Amygdala (tissue), 56 donors: ENCODE measurements at places on chromosomes 11 and 22.

GRCh38 chr22:25966448-25966913, 202.8 kb upstream of the SEZ6L start:
- no peak for DNase-seq

GRCh38 chr11:114073828-114074381, 14.4 kb downstream of the ZBTB16 start:
- no peak for DNase-seq

DNA sequence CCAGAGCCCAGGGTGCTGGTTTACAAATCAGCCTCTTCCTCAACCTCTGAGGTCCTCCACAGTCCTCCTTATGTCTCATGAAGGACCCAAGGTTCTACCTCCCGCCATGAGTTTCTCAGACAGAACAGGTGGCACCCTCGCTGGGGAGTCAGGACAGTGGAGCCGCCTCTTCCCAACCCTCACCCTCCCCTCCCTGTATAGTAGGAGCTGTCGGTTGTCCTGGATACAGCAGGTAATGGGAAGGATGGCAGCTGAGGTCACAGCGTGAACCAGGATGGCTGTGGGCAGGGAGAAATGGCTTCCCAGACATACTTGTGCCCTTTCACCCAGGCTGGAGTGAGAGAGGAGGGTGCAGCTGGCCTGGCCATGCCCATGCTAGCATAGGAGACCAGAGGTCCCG, 134.6 kb downstream of the CHST1 start:
- DNase-seq: no peak

DNA sequence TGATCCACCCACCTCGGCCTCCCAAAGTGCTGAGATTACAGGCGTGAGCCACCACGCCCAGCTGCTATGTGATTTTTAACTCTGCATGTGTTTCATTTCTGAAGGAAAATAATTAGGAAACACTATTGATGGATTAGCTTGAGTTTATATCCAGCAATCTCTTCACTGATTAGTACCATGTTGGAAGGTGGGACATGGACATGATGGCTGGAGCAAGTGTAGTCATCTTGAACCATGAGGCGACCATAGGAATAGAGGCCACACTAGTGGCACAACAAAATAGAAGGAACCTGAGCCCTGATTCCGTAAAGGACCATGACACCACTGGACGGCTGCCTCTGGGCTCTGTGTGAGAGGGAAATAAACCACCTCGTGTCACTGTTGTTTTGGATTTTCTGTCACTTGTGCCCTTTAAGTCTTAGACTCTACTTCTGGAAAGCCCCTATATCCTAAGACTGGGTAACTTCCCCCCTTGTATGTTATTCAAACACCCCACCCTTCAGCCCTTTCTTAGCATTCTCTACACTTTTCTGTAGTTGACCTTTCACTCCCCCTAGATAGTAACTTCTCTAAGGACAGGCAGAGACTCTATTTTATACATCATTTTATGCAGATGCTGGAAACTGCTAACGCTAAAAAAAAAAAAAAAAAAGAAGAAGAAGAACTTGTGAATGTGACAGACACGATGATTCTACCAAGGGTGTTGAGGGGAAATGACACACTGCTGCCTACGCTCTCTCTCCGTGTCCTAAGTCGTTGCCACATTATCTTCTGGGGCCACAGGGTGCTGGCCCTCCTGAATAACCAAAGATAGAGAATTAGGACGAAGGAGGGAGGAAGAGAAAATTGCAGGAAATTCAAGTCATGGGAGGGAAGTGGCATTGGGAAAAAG, 2.7 kb upstream of the VPS37C start:
- no peak for DNase-seq

- no peak for DNase-seq
Observed at GRCh38 chr11:28618416-28618815, 510.2 kb downstream of the METTL15 start.

DNA sequence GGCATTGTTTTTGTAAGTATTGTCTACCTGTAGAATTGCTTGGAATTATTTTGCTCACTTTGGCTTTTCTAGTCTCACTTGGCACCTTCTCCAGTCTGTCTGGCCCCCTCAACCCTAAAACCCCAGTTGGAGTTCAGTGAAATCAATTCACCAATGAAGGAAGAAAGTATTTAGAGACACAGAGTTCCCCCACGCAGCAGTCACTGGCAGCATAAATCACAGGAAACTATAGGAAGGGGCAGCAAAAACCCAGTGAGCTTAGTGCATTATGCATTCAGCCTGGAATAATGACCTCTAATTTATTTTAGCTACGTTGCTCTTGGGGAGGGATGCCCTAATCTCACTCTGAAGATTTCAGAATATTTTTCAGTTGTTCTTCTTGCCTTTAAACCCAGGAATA, 204.7 kb upstream of the BLID start:
- DNase-seq: no peak

- no peak for DNase-seq
Observed at GRCh38 chr11:35389897-35390465, 29.4 kb downstream of the SLC1A2 start.

DNA sequence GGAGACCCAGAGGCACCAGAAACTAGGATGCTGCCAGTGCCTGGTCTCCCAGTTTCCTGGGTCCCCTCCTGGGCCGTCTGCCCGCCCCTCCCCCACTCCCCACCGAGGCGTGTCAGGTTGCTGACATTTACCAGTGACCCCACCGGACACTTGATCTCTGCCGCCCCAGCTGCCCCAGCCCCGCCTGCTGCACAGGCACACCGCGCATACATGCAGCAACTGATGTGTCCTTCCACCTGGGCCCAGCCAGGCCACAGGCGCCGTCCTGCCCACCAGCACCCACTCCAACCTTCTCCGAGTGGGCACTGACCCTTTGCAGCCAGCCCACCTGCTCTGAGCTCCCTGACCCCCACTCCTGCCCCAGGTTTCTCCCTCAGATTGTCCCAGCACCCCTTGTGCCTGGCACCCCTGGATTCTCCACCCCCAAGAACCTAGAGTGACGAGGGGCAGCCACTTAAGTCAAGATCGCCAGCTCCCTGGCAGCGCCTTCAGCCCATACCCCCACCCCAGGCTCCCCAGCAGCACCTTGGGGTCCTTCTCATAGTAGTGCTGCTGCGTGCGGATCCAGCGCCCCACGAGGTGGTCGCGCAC, 548 bp downstream of the PYGM start:
- DNase-seq: no peak

DNA sequence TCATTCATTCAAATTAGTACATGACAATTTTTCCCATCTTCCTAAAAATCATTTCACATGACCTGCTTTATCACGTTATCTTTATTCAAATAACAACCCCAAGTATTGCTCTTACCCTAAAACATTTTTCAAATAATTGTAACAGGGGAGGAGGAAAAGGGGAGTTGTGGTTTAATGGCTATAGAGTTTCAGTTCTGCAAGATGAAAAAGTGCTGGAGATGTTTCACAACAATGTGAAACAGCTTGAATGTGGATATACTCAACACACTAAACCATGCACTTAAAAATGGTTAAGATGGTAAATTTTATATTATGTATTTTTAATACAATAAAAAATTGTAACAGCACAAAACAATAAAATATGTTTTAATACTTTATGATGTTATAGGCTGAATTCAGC, 161.6 kb upstream of the GUCY1A2 start:
- no peak for DNase-seq

DNA sequence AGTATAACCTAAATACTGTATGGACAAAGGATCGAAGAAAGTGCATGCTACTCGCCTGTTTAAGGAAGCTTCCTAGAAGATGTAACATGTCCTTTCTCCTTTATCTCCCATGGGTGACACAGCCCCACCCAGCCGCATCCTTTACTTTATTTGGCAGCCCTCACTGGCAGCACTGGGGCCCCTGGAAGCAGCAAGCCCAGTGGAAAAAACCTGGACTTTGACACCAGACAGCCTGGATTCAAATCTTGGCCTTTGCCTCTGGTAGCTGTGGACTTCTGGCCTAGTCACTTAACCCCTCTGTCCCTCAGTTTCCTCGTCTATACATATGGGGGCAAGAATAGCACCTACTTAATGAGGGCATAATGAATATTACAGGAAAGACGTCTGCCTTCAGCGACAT, 67.1 kb downstream of the MYEOV start:
- DNase-seq: no peak

GRCh38 chr11:93967258-93967657, 53.9 kb upstream of the HEPHL1 start:
- no peak for DNase-seq

DNA sequence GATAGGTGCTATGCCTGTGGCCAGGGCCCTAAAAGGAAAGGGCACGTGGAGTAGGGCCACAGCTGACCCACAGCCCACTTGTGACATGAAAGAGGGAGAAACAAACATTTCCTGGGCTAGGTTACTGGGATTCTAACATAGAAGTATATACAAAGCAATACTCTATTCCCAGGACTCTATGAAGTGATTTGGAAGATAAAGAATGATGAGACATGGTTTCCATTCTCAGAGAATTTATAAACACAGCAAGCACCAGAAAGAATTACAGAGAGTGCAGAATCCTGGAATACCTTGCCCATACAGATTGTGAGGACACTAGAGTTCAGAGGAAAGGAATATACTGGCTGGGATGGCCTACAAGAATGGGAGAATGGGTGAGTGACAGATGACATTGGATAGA, 86.4 kb downstream of the KIRREL3 start:
- DNase-seq: no peak

DNA sequence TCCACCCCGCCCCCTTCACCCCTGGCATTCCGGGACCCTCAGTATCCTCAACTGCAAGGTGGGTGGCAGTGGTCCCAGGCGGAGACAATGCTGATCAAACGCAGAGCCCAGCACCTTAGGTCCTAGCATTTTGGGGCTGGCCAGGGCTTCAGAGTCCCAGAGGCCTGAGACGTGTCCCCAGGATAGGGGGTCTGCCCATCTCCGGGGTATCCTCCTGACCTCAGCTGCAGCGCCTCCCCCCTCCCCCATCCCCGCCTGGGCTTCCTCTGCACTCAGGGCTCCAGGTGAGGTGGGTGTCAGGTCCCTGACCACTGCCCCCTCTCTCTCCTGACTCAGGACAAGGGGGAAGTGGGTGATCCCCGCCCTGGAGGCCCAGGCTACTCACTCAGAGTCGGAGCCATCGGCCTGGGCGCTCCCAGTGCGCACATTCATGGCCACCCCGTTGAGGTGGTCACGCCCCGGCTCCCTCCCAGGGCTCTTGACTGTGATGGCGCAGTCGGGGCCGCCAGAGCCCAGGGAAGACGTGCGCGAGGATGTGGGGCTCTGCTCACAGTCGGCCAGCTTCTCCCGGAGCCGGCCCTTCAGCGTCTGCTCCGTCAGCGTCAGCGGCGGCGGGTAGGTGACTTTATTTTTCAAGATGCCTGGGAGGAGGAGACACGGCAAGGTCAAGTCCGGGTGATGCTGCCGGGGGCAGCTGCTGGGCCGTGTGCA, 28.3 kb downstream of the TRMU start:
- DNase-seq: no peak

DNA sequence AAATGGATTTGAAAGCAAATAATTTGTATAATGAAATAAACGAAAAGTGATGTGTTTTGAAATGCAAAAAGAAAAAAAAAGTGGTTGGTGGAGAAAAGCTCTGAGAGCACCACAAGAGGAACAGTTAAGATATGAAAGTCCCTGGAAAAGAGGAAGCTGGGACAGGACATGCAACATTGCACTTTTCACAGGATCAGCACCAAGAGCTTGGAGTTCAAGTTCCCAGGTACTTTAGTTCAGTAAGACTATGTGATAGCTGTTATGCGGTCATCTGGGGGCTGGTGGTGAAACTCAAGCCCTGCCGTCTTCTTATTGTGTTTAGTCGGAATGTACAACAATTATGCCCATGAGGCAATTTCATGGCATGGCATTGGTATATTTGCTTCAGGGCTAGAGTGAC, 17.1 kb upstream of the MS4A4A start:
- no peak for DNase-seq

DNA sequence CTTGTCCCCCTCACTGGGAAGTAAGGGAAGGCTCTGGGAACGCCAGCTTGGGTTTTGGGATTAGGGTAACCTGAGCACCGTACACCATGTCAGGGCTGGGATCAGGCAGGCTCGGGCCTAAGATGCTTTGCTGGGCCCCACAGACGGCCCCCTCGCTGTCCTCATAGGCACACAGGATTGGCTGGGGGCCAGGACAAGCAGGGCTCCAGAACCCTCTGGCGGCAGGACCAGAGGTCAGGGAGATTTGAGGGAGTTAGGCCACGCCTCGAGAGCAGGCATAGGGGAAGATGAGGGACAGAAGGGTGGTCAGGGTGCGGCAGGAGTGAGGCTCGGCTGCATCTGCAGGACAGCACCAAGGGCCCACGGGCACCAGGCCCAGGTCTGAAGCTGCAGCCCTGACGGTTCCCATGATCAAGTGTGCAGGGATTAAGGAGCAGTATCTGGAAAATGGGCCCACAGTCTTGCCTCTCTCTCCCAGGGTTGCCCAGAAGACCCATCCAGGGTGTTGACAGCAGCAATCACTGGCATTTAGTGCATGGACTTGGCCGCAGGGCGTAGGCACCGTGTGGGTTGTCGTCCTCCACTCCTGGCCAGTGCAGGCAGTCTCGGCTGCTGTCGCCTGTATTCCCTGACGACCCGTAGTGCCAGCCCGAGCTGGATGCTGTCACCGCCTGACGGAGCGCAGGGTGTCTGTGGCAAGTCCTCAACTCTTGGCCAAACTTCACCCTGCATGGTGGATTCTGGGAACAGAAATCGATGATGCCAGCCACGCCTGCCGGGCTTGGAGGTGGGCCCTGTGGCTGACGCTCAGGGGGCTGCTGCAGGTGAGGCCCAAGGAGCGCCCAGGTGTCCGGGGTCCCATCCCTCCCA, 15.7 kb upstream of the GNB1L start:
- DNase-seq: no peak

DNA sequence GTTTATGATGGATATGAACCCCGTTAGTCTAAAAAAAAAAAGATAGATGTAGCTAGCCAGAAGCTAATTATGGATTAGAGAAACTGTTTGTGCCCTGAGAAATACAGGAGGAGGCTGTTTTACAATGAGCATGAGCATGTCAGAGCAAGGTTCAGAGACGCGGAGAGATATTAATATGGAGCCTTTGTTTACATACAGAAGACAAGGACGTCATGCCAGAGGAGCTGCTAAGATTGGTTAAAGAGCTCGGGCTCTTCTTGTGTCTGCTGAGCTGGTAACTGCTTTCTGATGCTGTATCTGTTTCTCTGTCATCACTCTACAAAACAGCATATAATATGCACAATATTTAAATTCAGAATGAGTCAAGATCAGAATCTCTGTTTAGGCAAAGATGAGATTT, 24.9 kb upstream of the CCDC89 start:
- no peak for DNase-seq

- no peak for DNase-seq
Observed at GRCh38 chr22:20124083-20124787, 7.2 kb upstream of the TRMT2A start.

DNA sequence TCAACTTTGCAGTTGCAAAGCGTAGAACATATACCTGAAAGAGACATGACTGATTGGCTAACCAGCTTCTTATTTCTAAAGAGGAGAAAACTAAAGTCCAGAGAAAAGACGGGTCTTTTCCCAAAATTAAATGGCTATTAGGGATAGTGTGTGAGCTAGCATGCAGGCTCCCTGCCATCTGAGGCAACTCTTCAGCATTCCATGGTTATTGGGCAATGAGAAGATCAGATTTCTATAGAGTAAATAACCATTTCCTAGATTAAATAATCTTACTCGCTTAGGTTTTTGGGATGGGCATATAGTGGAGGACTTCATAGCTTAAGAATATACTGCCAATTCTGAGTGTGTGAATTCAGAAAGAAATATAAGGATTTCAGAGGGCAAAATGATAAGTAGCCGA, 95.0 kb downstream of the PDHX start:
- DNase-seq: no peak

- no peak for DNase-seq
Observed at GRCh38 chr22:35195821-35196220, 61.5 kb upstream of the HMGXB4 start.

GRCh38 chr22:19919701-19920363, 21.7 kb upstream of the COMT start:
- DNase-seq: no peak

- no peak for DNase-seq
Observed at GRCh38 chr11:131717616-131718015, 347.2 kb downstream of the NTM start.
